ENCODE measurements at places on chromosomes 2 and 18. TPM values are rescaled to one million over a fixed set of nuclear protein-coding genes. Genes with fewer than 3 reads are reported as not detected.

GRCh38 chr2:25073025-25073424 is 31.1 kb downstream of the EFR3B start:
- no peak for DNase-seq

HAAO gene
- total RNA-seq, result 2.3 TPM

VWA3B gene
- 0.32 TPM for total RNA-seq

CNTNAP5 gene
- total RNA-seq, result not detected

GRCh38 chr2:172996387-172996961 is 79.2 kb upstream of the MAP3K20 start:
- DNase-seq, result no peak

CHRNG gene
- total RNA-seq, result not detected

SLC9A4 gene
- total RNA-seq, result not detected

GRCh38 chr2:138565230-138565598 is 63.6 kb downstream of the SPOPL start:
- no peak for DNase-seq

All from Right ventricle myocardium superior (tissue), 1 donor.